ENCODE measurements at places on chromosomes 5 and 9.
A peak's percentile ranks its signal among the peaks of the same experiment; 100 is the strongest.

- no peak for DNase-seq
These were observed 1.4 kb downstream of the SUSD3 start for GRCh38 chr9:93059715-93060578.

DNA sequence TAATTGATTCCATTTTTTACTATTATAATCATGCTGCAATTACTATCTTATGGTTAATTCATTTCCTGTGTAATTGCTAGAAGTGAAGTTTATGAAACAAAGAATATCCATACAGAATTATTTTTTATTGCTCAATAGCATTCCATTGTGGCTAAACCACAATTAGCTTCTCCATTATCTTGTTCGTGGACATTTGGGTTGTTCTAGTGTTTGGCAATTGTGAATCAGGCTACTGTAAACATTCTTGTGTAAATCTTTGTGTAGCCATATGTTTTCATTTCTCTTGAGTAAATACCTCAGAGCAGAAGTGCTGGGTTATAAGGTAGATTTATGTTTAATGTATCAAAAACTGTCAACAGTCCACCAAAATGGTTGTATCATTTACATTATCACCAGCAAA, 341.1 kb downstream of the MAT2B start:
- no peak for DNase-seq

GRCh38 chr9:137199411-137200121, 975 bp downstream of the TPRN start:
- no peak for DNase-seq

DNA sequence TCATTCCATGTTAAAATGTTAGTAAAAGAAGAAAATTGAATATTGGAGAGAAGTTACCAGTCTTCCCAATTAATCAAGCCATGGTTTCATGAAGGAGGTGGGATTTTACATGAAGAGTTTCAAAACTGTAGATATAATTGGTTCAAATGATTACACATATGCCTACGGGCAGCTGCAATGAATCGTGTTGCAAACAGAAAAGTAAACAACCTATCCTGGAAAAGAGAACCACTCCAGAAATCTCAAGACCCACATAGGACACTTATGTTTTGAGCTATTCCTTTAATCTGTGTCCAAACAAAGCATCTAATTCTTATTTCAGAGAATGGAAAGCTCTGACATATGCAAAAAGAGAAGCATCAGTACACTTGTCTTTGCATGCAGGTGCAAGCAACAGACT, 340.2 kb downstream of the NDUFS4 start:
- DNase-seq: no peak

- no peak for DNase-seq
These were observed 12.6 kb upstream of the ASTN2 start for GRCh38 chr9:117427357-117427913.

DNA sequence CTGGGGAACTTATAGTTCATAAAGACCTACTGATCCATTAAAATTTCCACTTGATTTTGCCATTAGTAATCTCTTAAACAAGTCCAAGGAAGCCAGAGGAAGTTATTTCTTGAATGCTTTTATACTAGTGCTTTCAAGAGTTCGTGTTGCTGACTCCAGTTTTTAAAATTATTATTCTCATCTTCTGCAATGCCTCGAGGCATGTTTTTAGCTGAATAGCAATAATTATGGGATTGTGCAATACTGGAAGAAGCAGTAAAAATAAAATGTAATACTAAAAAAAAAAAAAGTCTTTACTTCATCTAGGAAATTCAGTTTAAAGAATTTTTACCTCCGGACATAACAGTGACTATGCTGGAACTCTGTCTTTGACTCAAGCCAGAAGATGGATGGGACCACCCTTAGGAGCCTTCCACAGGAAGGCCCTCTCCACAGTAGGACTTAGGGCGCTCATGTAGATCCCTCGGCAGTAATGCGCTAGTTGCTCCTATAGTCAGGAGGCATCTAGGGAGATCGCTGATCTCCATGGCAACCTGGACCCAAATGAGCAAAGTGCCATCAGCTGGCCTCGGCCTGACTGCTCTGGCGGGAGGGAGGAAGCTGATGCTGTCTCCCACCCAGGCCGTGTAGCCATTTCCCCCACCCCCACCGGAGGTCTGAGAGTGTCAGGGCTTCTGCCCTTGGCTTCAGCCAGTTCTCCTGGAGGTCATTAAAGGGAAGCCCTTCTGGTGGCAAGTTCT, 56.7 kb downstream of the DAPK1 start:
- DNase-seq: no peak

DNA sequence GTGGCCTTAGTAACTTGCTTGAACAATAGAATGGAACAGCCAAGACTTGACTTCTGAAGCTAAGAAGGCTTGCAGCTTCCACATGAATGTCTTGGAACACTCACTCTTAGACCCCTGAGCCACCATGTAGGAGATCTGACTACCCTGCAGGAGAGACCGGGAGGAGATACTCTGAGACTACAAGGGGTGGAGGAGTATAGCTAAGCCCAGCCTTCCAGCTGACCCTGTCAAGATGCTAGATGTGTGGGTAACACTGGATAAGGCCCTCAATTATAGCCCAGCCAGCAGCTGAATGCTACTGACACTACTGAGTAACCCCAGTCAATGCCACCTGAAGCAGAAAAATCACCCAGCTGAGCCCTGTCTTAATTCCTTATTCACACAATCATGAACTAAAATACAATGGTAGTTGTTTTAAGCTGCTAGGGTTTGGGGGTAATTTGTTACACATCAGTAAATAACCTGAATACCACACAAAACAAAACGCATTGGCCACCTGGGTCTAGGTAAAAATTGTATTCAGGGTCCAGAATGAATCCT, 180.9 kb downstream of the FSTL4 start:
- DNase-seq: no peak

DNA sequence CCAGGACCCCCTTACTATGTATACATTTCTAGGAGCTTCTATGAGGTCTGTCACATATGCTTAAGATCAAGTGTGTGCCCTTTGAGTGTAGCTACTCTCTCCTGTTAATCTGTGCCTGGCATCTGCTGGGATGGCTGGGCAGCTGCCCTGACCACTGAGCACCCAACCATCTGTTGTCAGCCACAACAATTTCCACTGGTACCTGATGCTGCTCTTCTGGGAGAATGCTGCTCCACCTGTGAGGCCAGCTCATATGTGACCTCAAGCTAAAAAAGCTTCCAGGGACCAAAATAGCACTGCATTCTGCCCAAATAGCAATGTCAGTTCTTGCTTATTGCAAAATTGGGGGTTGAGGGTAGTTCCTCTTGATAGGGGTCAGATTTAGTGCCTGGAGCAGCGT, 595.6 kb downstream of the RAB3C start:
- no peak for DNase-seq

DNA sequence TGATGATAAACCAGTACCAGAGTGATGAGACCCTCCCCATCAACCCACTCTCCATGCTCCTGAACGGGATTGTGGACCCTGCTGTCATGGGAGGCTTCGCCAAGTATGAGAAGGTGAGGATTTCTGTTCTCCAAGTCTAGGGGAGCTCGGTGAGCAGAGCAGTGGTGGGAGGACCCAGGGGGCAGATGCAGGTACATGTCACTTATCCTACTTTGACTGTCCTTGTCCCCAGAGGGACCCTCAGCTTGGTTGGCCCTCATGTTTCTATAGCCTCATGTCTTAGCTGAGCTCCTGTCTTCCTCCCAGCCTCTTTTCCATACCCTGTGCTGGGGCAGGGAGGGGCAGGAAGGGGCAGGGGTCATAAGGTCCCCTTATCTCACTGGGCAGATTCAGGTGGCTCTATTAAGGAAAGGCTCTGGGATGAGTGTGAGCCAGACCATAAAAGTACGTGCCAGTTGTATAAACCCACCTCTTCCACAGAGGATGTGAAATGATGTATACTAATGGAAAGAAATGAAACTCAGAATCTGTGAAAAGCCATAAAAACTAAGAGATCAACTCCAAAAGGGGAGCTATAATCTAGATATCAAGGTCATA, 38.0 kb upstream of the FOXI1 start:
- no peak for DNase-seq

DNA sequence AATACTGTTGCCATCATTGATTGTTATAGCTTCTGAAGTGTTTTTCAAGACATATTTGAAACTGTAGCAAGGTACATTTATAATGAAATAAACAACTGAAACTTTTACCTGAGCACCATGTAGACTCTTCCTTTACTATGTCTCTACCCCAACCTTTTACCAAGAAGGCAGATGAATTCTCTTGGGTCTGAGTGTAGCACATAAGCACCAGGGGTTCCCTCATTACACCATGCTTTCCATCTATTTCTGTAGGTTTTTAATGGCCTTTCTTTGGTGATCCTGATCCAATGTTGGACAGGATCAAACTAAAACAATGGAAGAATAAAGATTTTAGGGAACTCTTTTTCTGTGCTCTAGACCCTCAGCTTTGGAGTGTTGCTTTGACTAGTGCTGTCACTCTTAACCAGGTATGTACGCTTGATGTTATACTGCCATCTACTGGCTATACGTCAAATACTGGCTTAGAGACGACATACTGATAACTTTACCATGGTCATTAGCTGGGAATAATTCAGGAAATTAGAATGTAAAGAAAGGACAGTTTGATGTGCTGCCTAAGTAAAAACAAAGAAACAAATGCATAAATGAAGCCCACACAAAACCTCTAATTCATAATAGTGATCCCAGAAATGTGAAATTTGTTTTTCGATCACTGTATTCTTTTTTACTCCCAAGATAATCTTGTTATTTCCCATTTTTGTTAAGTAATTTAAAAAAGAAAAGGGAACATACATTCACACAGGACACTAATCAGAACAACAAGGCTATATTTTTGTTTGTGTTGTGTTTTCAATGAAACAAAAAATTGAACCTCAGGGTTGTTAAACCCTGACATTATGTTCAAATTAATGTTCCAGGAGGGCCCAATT, 30.7 kb downstream of the IFNW1 start:
- DNase-seq: no peak

DNA sequence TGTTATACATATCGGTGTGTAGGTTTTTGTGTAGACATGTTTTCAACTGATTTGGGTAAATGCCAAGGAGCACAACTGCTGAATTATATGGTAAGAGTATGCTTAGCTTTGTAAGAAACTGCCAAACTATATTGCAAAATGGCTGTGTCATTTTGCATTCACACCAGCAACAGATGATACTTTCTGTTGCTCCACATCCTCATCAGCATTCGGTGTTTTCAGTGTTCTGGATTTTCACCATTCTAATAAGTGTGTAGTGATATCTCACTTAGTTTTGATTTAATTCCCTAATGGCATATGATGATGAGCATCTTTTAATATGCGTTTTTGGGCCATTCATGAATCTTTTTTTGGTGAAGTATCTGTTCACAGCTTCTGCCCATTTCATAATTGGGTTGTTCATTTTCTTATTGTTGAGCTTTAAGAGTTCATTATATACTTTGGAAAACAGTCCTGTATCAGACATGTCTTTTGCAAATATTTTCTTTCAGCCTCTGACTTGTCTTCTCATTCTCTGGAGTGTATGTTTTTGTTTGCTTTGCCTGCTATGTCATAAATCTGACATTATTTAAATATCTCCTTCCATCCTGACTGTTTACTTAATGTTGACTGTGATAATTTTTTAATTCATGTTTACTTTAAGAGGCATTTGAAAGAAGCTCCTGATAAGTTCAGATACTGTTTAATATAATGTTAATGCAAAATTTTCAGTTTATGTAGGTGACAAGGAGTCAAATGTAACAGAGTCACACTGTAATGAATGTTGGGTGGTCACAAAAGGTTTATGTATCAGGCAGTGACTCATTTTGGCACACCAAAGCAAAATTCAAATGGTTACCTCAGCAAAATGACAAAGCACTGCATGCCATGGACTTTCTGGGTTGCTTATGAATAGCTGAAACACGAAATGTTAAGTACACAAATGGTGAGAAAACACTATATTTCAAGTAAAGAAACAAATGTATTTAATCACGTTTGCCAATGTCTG, 181.1 kb upstream of the DAB2 start:
- DNase-seq: no peak

DNA sequence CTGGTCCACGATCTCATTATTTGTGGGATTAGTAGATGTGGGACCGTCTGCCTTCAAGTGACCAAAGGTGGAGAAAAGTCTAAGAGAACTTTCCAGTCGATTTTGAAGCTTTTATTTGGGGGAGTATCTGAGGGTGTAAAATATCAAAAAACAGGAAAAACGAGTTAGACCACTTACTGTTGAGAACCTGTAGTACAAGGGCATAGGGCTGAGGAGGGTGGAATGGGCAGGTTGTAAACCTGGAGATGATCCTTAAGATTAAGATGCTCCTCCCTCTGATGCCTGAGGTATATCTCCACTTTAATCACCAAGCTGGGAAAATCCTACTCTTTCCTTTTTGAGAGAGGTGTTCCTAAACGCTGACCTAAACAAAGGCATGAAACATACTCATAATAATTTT, 32.0 kb upstream of the GTF2H2C start:
- DNase-seq: no peak

GRCh38 chr5:106154280-106154716, 1516.4 kb downstream of the EFNA5 start:
- no peak for DNase-seq

DNA sequence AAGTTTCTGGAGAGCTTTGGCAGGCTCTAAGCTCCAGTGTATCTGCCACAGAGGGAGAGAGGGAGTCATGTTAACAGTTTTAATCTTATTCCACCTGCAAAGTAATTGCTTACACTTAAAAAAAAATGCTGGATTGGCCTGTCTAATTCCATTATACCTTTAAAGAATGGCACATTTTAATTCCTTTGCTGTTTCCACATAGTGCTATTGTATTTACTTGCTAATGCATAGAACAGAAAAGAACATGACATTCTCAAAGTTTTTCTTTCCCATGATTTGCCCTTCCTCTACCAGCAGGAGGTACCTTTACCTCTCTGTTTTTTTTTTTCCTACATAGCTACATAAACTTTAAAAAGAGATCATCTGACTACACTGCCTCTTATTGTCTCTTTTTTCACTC, 318.0 kb downstream of the GLIS3 start:
- DNase-seq: no peak

- DNase-seq: peak; percentile 90
These were observed at the start of gene CEMIP2 for GRCh38 chr9:71768388-71769174. Gene CEMIP2, minus strand, starts transcription at chr9:71768513. Its CDS starts 18,140 bp downstream, at chr9:71750373.

GRCh38 chr9:75615284-75615683, 275.2 kb upstream of the PCSK5 start:
- DNase-seq: no peak

GRCh38 chr5:80082731-80083100, 47.6 kb downstream of the THBS4 start:
- peak; percentile 41 for DNase-seq

DNA sequence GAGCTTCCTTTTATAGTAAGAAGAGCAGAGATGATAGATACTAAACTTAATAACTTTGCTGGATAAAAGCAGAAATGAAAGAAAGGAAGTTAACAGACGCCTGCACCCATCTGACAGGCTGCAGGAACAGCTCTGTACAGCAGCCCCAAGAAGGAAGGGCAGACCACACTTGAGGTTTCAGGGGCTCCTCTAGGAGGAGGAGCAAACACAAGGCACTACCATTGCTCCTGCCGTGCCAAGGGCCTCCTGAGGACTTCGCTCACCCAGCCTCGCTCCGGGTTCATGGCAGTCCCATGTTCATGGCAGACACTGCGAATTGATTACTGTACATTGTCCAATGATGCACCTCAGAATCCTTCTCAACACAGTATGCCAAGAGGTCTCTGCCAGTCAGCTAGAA, 85.1 kb downstream of the AMBP start:
- no peak for DNase-seq

Data from CD4-positive, alpha-beta T cell treated with Interleukin-15 for 1 hour (primary cell).